Stimulated activated CD4-positive, alpha-beta T cell treated with anti-CD3 and anti-CD28 coated beads, Interleukin-15, amount 100 ng/mL, for 1 hour (primary cell): ENCODE measurements at places on chromosomes 5 and 9.

- DNase-seq, result no peak
Measured at GRCh38 chr5:56852228-56853000, 37.1 kb downstream of the MAP3K1 start.

GRCh38 chr9:6845880-6846279 lies 88.1 kb downstream of the KDM4C start:
- no peak for DNase-seq

- DNase-seq, result no peak
Measured at GRCh38 chr5:69048230-69048629, 45.6 kb upstream of the SLC30A5 start.

GRCh38 chr5:68928617-68929302 lies 165.1 kb upstream of the SLC30A5 start:
- DNase-seq, result no peak

GRCh38 chr5:161421067-161421466 lies 125.5 kb downstream of the GABRB2 start:
- DNase-seq, result no peak

GRCh38 chr5:74028976-74029375 lies 403.0 kb downstream of the ARHGEF28 start:
- DNase-seq, result no peak

GRCh38 chr5:42812620-42813019 lies 928 bp upstream of the SELENOP start:
- DNase-seq, result no peak

DNA sequence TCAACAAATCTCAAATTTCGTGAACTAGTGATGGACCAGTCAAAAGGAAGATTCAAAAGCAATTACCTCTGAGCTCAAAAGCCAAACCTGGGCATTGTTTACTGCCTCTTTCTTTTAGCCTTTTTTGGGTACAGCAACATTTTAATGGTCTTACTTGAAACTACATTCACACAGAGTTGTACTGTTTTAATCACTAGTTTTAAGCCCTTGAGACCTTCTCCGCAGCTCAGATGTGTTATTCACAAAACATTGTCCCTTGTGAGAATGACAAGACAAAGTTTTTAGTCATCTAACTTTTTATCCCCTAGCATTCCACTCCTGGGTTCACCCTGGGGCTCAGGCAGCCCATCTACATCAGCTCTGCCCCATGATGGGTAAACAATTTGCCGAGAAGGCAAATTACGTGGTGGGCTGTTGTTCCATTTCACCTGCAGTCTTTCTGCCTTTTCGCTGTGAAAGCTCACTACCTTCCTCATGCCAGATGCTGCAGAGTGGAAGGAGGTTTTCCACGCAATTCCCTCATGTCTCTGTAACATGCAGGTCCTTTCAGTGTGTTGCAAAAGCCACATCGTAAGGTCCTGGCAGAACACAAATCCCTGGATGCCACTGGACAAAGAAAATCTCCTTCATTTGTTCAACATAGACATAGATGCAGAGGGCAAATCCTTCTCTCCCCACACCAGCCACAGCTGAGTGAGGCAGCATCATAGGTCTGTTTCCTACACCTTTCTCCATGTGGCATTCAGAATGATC lies 175.7 kb downstream of the EBF1 start:
- no peak for DNase-seq

DNA sequence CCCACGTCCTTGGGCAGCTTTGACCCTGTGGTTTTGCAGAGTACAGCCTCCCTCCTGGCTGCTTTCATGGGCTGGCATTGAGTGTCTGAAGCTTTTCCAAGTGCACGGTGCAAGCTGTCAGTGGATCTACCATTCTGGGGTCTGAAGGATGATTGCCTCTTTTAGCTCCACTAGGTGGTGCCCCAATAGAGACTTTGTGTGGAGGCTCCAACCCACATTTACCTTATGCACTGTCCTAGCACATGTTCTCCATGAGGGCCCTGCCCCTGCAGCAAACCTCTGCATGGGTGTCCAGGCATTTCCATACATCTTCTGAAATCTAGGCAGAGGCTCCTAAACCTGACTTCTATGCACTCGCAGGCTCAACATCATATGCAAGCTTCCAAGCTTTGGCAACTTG lies 644.2 kb upstream of the CDH9 start:
- no peak for DNase-seq

DNA sequence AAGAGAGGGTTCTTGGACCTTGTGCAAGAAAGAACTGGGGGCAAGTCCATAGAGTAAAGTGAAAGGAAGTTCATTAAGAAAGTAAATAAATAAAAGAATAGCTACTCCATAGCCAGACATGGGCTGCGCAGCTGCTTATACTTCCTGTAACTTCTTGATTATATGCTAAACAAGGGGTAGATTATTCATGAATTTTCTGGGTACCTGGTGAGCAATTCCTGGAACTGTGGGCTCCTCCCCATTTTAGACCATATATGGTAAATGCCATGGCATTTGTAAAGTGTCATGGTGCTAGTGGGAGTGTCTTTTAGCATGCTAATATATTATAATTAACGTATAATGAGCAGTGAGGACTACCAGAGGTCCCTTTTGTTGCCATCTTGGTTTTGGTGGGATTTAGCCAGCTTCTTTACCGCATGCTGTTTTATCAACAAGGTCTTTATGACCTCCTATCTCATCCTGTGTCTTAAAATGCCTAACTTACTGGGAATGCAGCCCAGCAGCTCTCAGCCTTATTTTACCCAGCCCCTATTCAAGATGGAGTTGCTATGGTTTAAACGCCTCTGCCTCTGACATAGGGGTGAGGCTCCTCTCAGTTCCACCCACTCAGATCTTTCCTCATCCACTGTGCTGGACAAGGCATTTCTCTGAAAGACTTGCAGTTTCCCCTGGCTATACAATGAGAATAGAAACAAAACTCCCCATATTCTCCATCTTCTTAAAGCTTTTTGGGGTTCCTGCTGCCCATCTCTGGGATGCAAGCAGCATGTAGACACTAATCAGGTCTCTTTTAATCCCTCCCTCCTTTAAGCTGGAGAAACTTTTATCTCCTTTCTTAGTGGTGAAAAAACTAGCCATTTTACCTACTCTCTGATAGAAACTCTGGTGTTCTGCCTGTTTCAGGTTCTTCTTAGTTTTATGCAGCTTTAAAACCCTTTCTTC lies 91.2 kb downstream of the ARRDC3 start:
- no peak for DNase-seq

DNA sequence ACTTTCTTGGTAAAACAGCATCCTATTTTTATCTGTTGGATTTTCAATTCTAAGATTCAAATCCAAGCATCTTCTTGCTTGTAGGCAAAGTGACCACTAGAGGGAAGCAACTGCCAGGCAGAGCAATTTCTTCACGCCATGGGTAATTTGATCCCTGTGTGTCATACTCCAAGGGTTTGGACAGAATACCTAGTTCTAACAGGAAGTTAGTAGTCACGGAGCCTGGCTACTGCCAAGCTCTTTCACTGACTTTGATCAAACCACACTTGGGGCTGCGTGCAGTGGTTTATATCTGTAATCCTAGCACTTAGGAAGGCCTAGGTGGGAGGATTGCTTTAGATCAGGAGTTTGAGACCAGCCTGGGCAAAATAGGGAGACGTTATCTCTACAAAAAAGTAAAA lies 473.6 kb upstream of the TNC start:
- no peak for DNase-seq

DNA sequence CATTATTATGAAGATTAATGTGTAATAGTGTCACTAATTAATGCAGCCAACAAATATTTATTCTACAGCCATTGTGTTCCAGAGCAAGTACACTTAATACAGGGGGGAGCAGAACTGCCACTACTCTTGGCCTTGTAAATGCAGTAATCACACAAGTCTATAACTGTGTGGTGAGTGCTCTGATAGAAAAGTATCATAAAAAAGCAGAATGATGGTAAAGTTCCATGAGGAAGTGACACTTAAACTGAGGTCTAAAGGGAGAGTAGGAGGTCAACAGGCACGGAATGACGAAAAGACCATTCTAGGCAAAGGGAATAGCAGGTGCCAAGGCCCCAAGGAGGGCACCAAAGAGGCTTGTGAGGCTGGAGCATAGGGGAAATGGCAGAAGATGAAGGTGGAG lies 142.9 kb downstream of the OSTF1 start:
- no peak for DNase-seq

- DNase-seq, result no peak
Measured at GRCh38 chr5:58919833-58920232, 337.0 kb downstream of the RAB3C start.

GRCh38 chr9:130713286-130713960 lies 19.8 kb downstream of the EXOSC2 start:
- no peak for DNase-seq
